GM23248 (cell line): ENCODE measurements at places on chromosomes 6 and 20.

DNA sequence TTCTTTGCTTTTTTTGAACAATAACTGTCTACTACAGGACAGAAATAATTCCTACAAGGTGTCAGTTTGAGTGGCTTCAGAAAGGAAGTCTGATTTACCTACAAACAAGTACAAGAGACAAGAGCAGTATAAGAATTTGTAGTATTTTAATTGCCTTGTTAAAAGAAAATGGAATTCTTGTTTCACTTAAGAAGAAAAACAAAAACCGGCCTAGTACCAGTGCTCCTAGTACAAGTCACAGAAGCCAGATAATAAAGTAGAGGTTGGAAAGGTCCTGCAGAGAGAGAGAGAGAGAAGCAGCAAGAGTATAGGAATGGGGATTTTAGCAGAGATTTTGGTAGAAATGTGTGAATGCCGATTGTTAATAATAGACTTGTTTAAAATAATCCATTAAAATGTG, 6.4 kb downstream of the TAB2 start:
- DNase-seq = no peak

- no peak for DNase-seq
Observed at GRCh38 chr6:159430323-159430722, 261.1 kb downstream of the FNDC1 start.

DNA sequence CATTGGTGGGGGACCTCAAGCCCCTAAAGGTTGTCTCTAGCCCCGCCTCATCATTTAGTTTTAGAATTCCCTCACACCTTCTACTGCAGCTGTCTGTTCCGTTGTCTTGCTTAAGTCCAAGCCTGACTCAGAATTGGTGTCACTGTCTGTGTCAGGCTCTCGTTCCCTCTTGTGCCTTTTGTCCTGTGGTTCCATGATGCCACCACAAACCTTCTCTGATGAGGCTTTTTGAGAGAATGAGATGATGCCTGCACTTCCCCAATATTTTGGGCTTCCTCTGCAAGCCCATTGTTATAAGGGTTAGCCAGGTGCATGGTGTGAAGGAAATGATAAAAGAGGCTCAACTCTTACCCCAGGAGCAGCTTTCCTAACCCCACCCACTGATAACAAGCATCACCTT, 8.1 kb upstream of the AKIRIN2 start:
- no peak for DNase-seq

DNA sequence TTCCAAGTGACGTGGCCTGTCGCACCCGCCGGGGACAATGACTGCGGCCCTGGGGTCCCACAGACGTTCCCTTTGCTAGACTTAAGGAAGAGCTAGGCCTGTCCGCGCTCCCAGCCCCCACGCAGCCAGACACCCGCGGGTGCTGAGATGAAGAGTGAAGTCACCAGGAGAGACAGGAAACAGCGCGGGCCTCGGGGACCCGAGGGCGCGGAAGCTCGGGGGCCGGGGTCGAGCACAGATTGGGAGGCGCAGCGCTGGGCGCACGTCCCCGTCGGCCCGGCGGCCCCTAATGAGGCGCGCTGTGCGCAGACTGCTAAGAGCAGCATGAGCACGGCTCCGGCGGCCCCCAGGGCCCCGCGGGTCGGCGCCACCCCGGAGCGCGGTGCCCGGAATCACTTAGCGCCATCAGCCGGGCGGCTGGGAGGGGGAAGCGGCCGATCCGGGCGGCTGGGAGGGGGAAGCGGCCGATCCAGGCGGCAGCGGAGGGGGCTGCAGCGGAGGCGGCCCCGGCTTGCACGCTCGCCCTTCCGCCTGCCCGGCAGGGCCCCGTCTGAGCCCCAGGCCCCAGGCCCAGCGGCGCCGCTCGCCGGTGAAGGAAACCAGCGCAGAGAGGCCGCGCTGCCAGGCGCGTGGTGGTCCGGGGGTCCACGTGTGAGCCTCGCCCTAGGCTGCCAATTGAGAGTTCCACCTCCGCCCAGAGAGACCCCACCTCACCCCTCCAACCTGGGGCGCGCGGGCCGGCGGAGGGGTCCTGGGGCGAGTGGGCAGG, 8.3 kb upstream of the AVP start:
- peak; percentile 30 for DNase-seq

DNA sequence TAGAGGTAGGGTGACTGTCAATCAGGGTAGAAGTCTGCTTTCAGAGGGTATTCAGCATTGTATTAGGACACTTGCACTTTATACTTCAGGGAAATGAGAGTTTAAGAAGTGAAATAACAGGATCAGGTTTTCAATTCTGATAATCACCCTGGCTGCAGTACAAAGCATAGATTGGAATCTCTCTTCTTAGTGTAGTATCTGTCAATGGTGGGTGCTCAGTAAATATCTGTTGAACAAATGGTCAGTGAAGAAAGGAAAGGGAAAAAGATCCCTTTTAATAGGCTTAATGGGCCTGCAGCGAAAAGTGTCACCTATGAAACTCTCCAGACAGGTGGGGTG, 18.7 kb downstream of the TUBB2B start:
- no peak for DNase-seq

GRCh38 chr20:2468581-2469407, 1.8 kb downstream of the SNRPB start:
- DNase-seq = peak; percentile 52

DNA sequence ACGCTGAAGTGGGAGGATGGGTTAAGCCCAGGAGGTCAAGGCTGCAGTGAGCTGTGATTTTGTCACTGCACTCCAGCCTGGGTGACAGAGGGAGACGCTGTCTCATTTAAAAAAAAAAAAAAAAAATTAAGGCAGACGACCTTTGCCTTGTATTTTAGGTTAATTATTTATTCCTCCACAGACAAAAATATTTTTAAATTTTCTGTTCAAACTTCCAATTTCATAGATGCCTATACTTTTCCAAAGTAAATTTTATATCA, 6.3 kb upstream of the SMIM28 start:
- DNase-seq = no peak

- peak; percentile 78 for DNase-seq
Observed at GRCh38 chr6:71238351-71238750, 50.3 kb upstream of the OGFRL1 start.

- peak; percentile 83 for DNase-seq
Observed at GRCh38 chr6:130366107-130367005, 539 bp downstream of the TMEM200A start.

DNA sequence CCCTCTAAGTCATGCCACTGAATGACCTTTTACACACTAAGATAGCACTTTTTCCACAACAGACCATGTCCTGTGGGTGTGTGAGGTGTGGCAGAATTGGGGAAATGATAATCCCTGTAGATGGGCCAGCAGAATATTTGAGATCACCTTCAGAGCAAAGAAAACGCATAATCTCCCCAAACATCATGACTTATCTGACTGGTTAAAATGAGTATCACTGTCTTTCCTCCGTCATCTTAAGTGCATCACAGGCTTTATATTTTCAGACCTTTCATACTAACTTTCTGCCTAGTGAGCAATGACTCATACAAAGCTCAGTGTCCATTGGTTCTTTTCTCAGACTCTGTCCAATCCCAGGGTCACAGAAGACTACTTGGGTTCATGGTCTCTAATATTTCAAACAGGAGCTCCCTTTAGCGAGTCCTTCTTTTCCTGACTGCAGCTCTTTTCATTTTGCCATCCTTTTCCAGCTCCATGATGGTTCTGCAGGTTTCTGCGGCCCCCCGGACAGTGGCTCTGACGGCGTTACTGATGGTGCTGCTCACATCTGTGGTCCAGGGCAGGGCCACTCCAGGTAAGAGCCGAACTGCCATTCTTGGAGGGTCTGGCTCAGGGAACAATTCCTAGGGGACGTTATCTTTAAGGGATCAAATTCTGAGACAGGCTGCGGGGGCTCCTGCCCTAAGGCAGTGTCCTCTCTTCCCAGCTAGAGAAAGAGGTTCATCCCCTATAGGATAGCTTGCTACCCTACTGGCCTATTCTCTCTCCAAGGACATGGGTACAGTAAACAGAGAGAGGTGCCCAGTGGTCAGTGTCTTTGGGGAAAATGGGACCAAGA, at the start of gene HLA-DPB1:
HLA-DPB1 (plus strand) TSS at position 423 of the 838 bp plus-strand sequence; CDS start at position 475, 52 bp downstream.
- DNase-seq = peak; percentile 79

GRCh38 chr20:46343348-46343974, 35.2 kb upstream of the CDH22 start:
- no peak for DNase-seq

- no peak for DNase-seq
Observed at GRCh38 chr20:53806683-53807401, 213.2 kb upstream of the ZNF217 start.

GRCh38 chr6:100685747-100686146, 195.4 kb downstream of the ASCC3 start:
- DNase-seq = no peak

DNA sequence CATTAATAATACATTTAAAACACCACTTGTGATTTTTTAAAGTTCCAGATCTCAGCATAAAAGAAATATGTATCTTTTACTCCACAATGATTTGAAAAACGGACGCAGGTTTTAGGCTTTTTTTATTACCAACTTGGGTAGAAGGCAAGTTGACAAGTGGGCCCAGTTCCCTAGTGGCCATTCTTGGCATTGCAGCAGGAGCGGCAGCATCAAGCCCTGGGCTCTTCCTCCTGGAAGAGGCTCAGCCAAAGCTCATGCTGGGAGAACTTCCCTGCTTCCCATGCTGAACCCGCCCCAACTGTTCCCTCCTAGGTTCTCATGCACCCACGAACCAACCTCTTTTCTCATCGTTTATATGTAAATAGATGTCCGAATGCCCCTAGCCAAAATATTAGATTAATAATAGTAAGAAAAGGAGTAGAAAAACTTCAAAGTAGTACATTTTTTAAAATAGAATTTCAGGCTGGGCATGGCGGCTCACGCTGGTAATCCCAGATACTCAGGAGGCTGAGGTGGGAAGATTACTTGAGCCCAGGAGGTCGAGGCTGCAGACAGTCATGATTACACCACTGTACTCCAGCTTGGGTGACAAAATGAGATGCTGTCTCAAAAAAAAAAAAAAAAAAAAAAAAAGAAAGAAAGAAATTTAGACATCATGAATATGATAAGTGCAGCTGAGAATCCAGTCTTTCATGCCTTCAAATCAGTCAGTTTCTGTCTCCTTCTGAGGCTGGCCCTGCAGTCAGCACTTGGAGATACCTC, 18.2 kb upstream of the MYB start:
- DNase-seq = peak; percentile 31

DNA sequence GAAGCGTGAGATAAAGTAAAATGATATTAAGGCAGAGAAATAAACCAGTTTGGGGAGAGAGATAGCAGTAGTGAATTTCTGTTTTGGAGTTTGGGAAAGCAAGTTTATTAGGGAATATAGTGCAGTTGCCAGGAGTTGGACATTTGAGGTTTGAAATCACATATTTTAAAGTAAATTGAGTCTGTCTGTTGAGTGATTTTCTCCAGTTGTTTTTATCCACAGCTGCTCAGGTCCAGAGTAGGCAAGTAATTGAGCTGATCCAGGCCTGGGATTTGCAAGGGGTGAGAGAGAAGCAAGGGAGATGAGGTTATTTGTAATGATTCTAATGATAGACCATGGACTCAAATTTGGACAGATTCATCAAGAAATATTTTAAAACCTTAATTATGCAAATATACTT, 481.9 kb downstream of the UTRN start:
- no peak for DNase-seq

- DNase-seq = peak; percentile 53
Observed at GRCh38 chr20:54167909-54168872, 5.6 kb downstream of the CYP24A1 start.

DNA sequence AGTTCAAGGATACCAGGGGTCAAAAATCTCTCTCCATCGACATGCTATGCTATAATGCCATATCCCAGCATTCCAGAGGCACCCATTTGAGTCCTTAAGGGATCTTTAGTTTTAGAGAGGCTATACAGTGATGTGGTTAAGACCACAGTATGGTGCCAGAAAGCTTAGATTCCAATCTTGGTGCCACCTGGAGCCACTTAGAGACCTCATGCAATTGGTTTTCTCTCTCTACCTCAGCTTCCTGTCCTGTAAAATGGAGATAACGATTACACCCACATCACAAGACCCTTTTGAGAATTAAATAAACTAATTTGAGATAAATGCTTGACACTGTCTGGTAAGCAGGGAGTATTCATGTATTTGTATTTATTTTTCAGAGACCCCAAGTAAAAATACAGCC, 39.0 kb downstream of the PLAGL1 start:
- DNase-seq = no peak

GRCh38 chr20:23050847-23051627, 1.6 kb upstream of the THBD start:
- peak; percentile 89 for DNase-seq

GRCh38 chr6:100257793-100258395, 206.8 kb downstream of the SIM1 start:
- peak; percentile 59 for DNase-seq

DNA sequence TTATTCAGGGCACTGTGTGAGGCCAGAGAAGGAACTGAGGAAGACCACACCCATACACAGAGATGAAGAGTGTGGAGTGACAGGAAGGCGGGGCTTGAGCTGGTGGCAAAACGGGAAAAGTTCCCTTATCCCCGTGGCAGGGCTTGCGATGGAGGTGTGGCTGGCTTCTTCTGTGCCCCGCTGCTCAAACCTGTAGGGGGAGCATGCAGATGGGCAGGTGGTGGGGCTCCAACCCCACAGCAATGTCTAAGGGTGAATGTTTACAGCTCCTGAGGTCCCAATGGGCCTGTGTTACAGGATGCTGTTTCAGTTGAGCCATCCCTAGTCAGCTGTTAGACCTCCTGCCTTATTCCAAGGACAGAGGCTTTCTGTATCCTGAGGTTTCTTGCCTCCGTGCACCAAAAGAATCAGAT, 105.9 kb downstream of the LY86 start:
- DNase-seq = no peak

GRCh38 chr20:6235510-6235909, 112.7 kb upstream of the FERMT1 start:
- DNase-seq = no peak

DNA sequence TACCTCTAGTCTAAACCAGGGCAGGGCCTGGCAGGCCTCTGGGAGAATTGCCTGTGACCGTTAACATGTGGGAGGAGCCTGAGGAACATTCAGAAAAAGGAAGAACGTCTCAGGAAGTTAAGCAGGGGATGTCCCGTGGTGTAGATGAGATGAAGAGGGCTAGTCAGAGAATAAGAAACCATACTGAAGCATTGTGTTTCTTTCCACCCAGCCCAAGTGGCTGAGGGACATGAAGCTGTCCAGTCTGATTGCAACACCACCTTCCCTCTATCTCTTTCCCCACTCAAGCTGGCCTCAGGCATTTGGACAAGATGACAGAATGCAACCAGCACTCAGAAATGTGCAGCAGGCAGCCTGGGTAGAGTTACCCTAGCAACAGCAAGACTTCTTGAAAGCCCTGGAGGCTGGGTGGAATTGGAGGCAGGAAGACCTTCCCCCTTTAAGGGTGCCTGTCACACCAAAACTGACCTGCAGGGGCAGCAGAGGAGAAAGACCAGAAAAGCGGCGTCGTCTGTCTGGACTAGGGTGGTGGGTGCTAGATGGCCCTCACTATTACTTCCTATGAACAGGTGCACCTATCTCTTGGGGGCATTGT, 186.1 kb downstream of the UNC5CL start:
- peak; percentile 31 for DNase-seq
